ENCODE measurements at places on chromosomes 7 and 10.

DNA sequence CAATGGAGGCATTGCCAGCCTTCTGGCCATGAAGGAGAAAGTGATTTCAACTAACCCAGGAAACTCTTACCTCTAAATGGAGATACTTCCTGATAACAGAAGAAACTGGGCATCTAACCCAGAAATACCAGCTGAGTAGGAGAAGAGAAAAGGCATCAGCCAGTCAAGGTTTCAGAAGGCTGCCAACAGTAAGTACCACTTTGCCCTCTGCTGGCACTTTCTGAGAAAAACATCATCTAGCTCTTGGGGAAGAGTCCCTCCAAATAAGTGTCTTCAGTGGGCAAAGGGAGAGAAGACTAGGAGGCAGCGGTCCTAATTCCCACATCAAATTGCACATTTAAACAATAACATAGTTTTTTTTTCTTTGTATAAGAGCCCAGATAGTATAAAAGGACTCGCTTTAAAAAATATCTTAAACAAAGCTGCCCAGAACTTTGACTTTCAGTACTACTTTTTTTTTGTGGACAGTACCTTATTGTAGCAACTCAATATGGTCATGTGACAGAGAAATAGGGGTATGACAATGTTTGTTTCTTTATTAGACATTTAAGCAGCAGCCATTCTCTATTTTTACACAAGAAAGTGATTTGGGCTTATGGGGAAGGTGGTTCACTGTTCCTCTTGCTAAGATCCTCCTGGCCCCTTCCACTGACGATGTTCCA, 157.3 kb downstream of the CTTNBP2 start:
- peak; percentile 87 for DNase-seq

GRCh38 chr10:95474228-95475002, 86.8 kb downstream of the SORBS1 start:
- no peak for DNase-seq

GRCh38 chr10:88157981-88158465, 294.6 kb downstream of the PTEN start:
- DNase-seq: peak; percentile 94

GRCh38 chr10:13536674-13537366, 8.0 kb upstream of the BEND7 start:
- peak; percentile 50 for DNase-seq

GRCh38 chr10:24561453-24561852, 162.2 kb downstream of the ARHGAP21 start:
- DNase-seq: peak; percentile 38

DNA sequence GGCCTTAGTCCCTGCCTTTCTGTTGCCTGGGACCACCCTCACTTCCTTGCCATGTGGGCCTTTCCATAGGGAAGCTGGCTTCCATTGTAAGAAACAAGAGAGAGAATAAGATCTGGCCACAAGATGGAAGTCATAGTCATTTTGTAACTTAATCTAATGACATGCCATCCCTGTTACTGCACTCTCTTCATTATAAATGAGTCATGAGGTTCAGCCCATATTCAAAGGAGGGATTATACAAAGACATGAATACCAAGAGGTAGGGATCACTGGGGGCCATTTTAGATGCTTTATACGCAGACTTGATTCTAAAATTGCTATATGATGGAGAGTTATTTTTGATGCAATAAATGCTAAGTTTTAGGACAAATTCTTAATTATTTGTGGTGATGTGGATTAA, 75.2 kb upstream of the CELF2 start:
- DNase-seq: no peak

DNA sequence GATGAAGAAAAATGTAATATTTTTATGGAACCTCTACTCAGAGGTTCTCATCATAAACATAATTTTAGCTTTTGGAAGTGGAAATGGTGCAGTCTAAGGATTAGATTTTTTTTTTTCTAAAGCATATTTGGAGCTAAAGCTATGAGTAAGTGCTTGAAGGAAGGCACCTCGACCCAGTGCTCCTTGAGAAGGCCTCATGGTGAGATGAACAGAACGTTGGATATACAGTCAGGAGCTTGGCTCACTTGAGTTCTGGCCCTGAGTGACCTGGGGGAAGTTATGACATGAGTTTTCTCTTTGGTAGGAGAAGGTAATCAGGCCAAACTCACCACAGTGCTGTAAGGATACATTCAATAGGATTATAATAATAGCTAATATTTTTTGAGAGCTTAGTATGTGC, 163.3 kb downstream of the JCAD start:
- DNase-seq: no peak

- DNase-seq: no peak
Observed at GRCh38 chr10:77939561-77940001, 13.0 kb upstream of the DLG5 start.

- DNase-seq: no peak
Observed at GRCh38 chr10:124144536-124144935, 51.1 kb upstream of the CHST15 start.

- no peak for DNase-seq
Observed at GRCh38 chr7:96973986-96974385, 31.4 kb upstream of the DLX6 start.

Measured in renal cortical epithelial cell (primary cell).